Stimulated activated CD8-positive, alpha-beta memory T cell treated with anti-CD3 and anti-CD28 coated beads, Interleukin-4, amount 100 ng/mL, for 4 hours (primary cell): ENCODE measurements at places on chromosomes 6 and 20.

DNA sequence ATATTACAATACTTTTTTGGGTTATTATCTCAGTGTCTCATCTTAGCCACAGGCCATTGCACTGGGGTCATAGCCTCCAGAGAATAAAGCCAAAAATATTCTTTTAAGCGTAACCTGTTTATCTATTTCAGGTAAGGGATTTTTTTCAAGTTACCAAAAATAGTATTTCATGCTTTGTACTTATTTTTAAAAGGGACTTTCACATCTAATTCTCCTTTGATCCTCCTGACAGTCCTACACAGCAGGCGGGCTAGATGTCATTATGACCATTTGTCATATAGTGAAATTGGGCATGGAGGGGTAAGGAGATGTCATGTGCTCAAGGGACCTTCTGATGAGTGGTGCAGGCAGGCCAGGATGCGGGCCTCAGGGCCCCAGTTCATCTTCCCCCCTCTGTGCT is 68.9 kb downstream of the TBC1D7 start:
- no peak for DNase-seq

- no peak for DNase-seq
Observed at GRCh38 chr6:47144306-47144705, 102.2 kb upstream of the ADGRF1 start.

- no peak for DNase-seq
Observed at GRCh38 chr6:20432692-20433091, 31.0 kb downstream of the E2F3 start.

GRCh38 chr6:109344226-109344625 is 38.0 kb downstream of the CD164 start:
- DNase-seq = no peak

DNA sequence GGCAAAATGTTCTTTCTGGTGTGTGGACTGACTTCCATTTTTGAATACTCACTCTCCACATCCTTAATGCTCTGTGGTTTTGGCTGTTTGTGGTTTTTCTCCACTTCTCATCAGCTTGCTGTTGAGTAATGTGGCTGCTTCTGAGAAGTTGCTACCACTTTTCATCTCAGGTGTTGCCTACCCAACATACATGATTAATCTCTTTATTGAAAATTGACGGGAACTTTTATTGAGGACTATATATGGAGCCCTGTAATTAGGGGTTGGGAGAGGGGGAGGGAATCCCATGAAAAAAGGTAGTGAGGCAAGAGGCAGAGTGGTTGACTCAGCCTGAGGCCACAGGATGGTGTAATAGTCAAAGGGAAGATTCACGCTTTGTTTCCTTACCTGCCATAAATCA is 17.6 kb downstream of the IL22RA2 start:
- DNase-seq = no peak

DNA sequence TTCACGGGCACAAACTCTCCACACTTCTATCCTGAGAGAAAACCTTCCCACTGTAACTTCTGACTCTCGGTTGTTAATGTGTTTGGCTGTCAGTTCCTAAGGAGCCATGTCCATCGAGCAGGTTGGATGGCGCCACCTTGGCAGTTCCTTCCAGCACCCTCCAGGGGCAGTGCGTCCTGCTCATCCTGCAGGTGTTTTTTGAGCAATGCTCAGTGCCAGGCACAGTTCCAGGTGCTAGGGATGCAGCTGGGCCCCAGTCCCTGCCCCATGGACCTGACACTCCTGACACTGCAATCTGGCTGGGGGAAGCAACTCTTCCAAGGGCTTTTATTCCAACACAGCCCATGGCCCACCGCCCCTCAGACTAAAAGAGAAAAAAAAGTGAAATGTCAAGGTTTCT is 376.4 kb downstream of the PREX1 start:
- DNase-seq = no peak

- no peak for DNase-seq
Observed at GRCh38 chr6:51962354-51962753, 125.1 kb downstream of the PKHD1 start.

- DNase-seq = no peak
Observed at GRCh38 chr20:32828029-32828680, 8.4 kb downstream of the MAPRE1 start.

DNA sequence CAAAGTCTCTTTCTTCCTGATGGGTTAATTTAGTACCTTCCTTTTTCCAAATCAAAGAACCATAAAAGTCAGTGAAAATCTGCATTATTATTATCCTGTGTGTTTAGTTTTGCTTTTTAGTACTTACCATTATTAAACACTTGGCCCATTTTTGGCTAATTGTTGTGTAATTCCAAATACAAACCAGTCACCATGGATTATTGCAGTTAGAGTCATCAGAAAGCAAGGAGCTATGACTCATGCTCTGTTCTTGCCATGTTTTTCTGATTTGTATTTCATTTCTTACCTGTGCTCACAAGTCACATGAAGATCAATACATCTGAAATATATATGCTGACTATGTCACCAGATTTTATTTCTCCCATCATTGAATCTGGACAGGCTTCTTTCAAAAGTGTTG is 31.3 kb downstream of the SLC22A3 start:
- DNase-seq = no peak

GRCh38 chr20:7264137-7264536 is 496.7 kb downstream of the BMP2 start:
- no peak for DNase-seq

DNA sequence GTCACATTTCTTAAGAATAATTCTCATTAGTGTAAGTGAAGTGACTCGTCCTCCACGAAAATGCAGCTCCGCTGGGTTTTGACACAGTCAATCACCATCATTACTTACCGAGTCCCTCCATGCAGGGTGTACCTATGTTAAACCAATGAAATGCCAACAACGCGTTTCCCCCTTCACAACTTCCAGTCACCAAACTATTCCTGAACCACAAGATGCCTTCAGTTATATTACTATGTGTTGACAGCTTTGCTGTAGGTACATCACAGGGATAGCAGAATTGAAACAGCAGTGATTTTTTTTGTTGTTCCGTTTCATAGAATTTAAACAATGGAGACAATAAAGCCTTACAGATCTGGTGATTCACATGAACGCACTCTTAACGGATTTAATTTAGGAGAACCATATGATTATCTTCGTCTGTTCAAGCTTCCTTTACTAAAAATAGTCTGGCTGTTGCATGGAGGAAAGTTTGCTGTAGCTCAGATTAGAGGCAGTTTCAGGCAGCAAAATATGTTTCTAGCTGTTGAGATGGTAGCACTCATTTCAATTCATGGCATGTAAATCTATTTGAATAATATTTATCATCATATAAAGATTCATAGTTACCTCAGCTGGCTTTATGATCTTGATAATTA is 652.8 kb downstream of the PRKN start:
- DNase-seq = no peak

GRCh38 chr20:62159839-62160238 is 16.3 kb downstream of the SS18L1 start:
- DNase-seq = no peak

DNA sequence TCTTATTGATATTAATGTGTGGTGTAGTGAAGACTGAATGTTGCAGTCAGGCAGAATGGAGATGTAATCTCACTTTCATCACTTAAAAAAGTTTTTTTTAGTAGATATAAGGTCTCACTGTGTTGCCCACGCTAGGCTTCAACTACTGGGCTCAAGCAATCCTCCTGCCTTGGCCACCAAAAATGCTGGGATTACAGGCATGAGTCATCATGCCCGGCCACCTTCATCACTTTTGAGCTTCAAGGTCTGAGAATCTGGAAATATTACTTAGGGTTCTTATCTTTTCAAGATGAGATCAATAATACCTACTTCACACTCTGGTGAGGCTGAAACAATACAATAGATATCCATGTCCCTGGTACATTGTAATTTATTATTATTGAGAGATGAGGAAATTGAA is 31.6 kb downstream of the ADGRG6 start:
- no peak for DNase-seq

DNA sequence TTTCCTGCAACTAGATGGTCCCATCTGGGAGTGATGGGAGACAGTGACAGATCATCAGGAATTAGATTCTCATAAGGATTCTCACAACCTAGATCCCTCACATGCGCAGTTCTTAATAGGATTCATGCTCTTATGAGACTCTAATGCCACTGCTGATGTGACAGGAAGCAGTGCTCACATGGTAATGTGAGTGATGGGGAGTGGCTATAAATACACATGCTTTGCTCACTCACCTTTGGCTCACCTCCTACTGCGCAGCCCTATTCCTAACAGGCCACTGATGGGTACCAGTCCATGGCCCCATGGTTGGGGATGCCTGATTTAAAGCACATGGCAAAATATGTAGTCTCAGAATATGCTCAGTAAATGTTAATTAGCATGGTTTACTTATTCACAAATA is 80.6 kb upstream of the MBOAT1 start:
- no peak for DNase-seq

- DNase-seq = no peak
Observed at GRCh38 chr6:2542858-2543218, 207.9 kb downstream of the MYLK4 start.

- no peak for DNase-seq
Observed at GRCh38 chr6:149094934-149095351, 222.6 kb upstream of the TAB2 start.

DNA sequence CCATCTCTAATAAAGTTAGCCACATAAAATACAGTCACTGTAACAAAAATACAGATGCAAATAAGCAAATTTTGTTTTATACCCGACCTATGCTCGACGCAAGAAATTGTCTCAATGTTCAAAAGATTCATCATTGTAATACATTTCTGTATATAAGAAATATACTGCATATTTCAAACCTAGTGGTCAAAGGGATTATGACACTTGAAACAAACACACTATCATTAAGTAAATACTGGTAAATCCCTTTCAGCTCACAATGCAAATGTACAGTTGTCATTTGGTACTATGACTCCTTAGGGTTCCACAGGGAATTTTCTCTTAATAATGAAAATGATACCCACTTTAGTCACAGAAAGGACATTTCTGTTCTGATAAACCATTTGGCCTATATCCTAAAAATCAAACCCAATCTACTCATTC is 2.2 kb downstream of the HIVEP2 start:
- DNase-seq = no peak

GRCh38 chr6:31005249-31006020 is 4.8 kb upstream of the MUC22 start:
- no peak for DNase-seq

- no peak for DNase-seq
Observed at GRCh38 chr20:62744741-62745191, 36.1 kb downstream of the NTSR1 start.

DNA sequence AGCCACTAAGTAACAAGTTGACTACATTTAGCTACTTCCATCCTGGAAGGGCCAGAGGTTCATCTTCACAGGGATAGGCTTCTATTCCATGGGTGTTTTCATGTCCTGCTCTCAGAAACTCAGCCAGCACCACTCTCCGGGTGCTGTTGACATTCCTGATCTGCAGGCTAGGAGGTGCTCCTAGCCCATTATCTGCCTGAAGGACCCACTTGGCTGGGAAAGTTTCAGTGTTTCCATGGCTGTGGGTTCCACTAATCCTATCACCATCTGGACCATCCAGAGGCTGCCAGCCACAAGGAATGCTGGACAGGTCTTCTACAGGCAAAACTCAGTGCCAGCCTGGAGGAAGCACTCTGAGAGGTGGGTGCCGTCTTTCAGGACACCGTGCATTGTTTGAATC is 45.2 kb downstream of the HLA-G start:
- DNase-seq = no peak

DNA sequence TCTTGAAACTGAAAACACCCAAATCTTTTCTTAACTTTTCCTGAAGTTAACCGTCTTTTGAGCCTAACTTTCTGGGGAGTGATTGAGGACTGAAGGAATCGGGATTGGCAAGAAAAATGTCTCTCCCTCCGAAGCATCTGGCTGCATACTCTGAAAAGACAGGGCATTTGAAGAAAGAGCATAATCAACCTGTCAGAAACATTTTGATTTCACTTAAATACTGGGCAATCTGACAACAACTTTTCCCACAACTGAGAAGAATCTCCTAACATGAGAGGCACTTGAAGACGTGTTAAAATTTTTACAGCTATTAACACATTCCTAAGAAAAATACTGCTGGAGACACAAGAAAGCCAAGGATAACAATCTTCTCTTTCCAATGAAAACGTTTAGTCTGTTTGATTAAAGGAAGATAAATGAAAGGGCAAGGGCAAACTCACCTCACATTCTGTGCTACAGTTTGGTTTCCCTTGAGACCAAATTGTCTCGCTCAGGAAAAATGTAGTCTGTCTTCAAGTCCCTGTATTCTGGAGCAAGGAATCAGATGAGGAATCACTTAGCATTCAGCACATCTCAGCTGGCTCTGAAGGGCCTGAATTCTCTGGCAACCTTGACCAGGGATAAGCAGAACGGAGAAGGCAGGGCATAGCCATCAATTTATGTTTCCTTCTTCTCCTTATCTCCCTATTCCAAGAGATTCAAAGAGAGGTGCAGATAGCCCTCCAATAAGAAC is 76.1 kb downstream of the TBX18 start:
- DNase-seq = no peak

GRCh38 chr6:57123111-57123510 is 33.1 kb downstream of the ZNF451 start:
- DNase-seq = no peak

- DNase-seq = no peak
Observed at GRCh38 chr20:33345342-33345741, 56.0 kb downstream of the CDK5RAP1 start.

DNA sequence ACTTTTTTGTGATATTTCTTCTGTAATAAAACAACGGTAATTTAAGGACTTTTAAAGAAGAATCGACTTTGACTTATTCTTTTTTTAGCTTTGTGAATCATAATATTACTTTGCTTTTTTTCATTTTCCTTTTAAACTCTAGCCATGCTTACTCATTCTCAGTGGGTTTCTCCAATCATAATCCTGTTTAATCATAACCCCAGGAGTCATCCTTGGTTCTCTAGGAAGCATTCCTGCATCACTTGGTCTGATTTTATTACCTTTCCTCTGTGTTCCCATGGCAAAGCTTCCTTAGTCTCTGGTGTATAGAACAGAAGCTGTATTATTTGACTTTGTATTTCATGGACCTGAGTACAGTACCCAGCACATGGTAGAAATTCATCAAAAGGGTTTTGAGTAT is 223.5 kb downstream of the CDKAL1 start:
- DNase-seq = no peak

DNA sequence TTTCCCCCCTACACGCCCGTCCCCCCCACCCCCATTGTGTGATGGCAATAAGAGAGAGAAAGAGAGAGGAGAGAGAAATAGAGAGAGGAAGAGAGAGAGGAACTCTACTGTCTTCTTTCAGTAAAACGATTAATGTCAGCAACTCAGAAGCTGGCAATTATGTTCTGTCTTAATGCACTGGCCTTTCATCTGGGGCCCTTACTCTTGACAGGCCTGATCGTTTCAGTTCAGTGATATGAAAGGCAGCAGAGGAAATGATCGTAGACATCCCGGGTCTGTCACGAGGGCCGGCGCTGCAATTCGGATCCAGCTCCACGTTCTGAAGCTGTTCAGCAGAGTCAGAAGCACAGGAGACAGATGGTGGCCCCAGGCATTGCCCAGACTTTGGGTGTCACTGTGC is 308.9 kb downstream of the ZNF217 start:
- DNase-seq = no peak

GRCh38 chr20:17609811-17610377 is 40.0 kb downstream of the DSTN start:
- no peak for DNase-seq

- no peak for DNase-seq
Observed at GRCh38 chr6:96420294-96420693, 101.3 kb upstream of the UFL1 start.
